ENCODE measurements at places on chromosomes 1 and 21.

DNA sequence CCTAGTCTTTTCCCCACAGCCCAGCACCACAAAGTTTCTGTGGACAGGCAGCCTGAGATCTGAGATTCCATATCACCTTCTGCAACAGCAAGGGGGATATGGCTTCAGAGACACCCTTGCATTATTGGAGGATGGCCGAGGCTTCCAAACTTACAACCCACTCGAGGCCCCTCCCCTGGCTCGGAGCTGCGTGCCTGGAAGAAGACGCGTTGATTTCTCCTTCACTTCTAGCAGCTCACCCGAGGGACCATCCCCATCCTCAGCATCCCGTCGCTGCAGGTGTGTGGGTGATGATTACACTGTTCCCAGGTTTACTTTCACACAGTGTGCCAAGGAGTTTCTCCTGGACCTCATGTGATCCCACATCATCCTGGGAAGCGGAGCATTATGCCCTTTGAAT, 277.9 kb downstream of the MATN1 start:
- no peaks in the 10 kb centered on the region for H3K36me3 ChIP-seq
- H3K27me3 ChIP-seq: peaks cover 58% of the 10 kb centered on the region
- H3K27ac ChIP-seq: no peak overlapping the region
- DNase-seq: no peak
- H3K4me3 ChIP-seq: no peak overlapping the region

DNA sequence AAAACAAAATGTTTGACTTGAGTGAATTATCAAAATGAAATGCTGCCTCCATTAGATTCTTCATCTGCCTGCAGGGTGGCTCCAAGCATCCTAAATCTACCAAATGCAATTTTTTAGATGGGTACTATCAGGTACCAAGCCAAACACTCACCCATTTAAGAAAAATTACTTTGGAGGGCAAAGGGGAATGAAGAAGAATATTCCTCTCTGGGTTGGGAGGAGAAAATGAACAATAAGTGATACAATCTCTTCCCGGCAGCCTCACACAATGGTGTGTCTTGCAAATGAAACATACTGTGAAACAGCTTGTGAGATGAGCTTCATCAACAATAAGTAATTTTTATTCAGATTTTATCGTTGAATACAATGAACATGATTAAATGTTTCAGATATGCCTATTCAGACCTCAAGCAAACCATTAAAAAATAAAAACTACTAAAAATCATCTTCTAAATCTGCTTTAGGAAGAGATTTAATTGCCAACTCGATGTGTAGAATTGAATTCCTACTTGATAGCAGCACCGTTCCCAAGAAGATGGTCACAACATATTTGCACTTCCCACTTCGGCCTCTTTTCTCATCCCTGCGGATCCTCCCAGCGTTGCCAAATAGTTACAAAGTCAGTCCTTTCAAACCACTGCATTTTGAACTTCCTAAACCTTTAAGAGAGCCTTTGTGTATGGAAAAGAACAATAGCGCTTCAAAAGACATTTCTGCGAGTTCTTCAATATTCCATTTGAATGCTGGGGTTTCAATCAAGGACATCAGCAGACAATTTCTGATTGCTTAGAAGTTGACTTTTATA, 2.7 kb downstream of the DAB1 start:
- H3K27me3 ChIP-seq: peaks cover 54% of the 10 kb centered on the region
- no peak overlapping the region for H3K4me3 ChIP-seq
- H3K4me1 ChIP-seq: peaks cover 8% of the 10 kb centered on the region
- H3K27ac ChIP-seq: no peak overlapping the region

GRCh38 chr1:151251656-151252470, 2.7 kb upstream of the PSMD4 start:
- H3K4me3 ChIP-seq: no peak overlapping the region
- peaks cover 73% of the 10 kb centered on the region for H3K36me3 ChIP-seq
- peak; percentile 72 for DNase-seq
- H3K4me1 ChIP-seq: peaks cover 3% of the 10 kb centered on the region
- no peaks in the 10 kb centered on the region for H3K27me3 ChIP-seq

GRCh38 chr1:163271535-163271934, 50.2 kb upstream of the NUF2 start:
- H3K27ac ChIP-seq: no peak overlapping the region
- H3K4me3 ChIP-seq: no peak overlapping the region
- no peak for DNase-seq
- H3K4me1 ChIP-seq: peaks cover 41% of the 10 kb centered on the region
- no peaks in the 10 kb centered on the region for H3K36me3 ChIP-seq

DNA sequence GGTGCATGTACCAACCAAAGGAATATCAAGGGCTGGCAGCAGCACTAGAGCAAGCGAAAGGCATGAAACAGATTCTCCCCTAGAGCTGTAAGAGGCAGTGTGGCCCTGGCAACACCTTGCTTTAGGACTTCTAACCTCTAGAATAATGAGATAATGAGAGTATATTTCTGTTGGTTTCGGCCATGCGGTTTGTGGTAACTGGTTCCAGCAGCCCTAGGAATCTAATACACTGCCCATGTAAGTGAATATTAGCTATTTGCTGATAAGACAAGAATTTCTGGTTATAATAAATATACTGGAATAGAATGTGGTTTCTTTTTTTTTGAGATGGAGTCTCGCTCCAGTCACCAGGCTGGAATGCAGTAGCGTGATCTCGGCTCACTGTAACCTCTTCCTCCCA, 199.4 kb downstream of the GABPA start:
- peak overlapping the region; percentile 90 for H3K27ac ChIP-seq
- H3K4me1 ChIP-seq: peaks cover 14% of the 10 kb centered on the region
- DNase-seq: peak; percentile 48
- no peaks in the 10 kb centered on the region for H3K27me3 ChIP-seq
- H3K36me3 ChIP-seq: peaks cover 8% of the 10 kb centered on the region
- H3K4me3 ChIP-seq: peak overlapping the region; percentile 18
